H1 (cell line): ENCODE measurements at places on chromosomes 1 and 21. TPM values are rescaled to one million over a fixed set of nuclear protein-coding genes. Genes with fewer than 3 reads are reported as not detected.

Gene VWA5B1
- 0.78 and 2.3 TPM in 2 replicates for total RNA-seq

Gene MXRA8
- total RNA-seq = 10.0 and 10.5 TPM in 2 replicates

Gene PPIAL4G
- not detected in 2 replicates for total RNA-seq

Gene SLC6A9
- 24.1 and 24.2 TPM in 2 replicates for total RNA-seq

Gene RPAP2
- 27.5 and 28.4 TPM in 2 replicates for total RNA-seq

Gene GPR25
- total RNA-seq = not detected in 2 replicates

Gene SLC25A34
- 0.48 and 0.50 TPM in 2 replicates for total RNA-seq

Gene ANXA9
- 1.5 and 1.8 TPM in 2 replicates for total RNA-seq

Gene DNASE2B
- total RNA-seq = not detected in 2 replicates

Gene UBE2U
- total RNA-seq = not detected in 2 replicates

Gene GNG4
- 96.5 and 96.8 TPM in 2 replicates for total RNA-seq

Gene RXFP4
- not detected in 2 replicates for total RNA-seq

Gene NHLH1
- 0.39 and 0.48 TPM in 2 replicates for total RNA-seq

Gene TPTE
- total RNA-seq = not detected in 2 replicates

Gene L1TD1
- total RNA-seq = 425 and 441 TPM in 2 replicates

Gene KLHDC9
- 4.0 and 6.5 TPM in 2 replicates for total RNA-seq

Gene IFI44L
- not detected in 2 replicates for total RNA-seq

Gene TTC22
- 1.1 and 1.6 TPM in 2 replicates for total RNA-seq

Gene TSPAN1
- total RNA-seq = not detected in 2 replicates

Gene PLD5
- total RNA-seq = 7.5 and 8.5 TPM in 2 replicates

Gene IL20
- total RNA-seq = not detected in 2 replicates

Gene PPFIA4
- total RNA-seq = 7.0 and 9.9 TPM in 2 replicates

Gene ADORA1
- total RNA-seq = 3.3 and 3.5 TPM in 2 replicates

Gene OR2L2
- total RNA-seq = 0.10 TPM in 1 of 2 replicates, not detected in the other

Gene S100A1
- total RNA-seq = not detected in 2 replicates

Gene CR1L
- not detected in 2 replicates for total RNA-seq

Gene PGLYRP3
- not detected in 2 replicates for total RNA-seq

Gene TMPRSS3
- total RNA-seq = not detected in 2 replicates

Gene IRF6
- 13.3 and 13.4 TPM in 2 replicates for total RNA-seq

Gene FCRL3
- not detected in 2 replicates for total RNA-seq

Gene POLR3GL
- total RNA-seq = 2.3 and 3.1 TPM in 2 replicates

Gene NEGR1
- 1.2 and 1.3 TPM in 2 replicates for total RNA-seq
